ENCODE measurements at places on chromosomes 6 and 20.

GRCh38 chr20:53001498-53002301, 29.5 kb downstream of the TSHZ2 start:
- DNase-seq = no peak

DNA sequence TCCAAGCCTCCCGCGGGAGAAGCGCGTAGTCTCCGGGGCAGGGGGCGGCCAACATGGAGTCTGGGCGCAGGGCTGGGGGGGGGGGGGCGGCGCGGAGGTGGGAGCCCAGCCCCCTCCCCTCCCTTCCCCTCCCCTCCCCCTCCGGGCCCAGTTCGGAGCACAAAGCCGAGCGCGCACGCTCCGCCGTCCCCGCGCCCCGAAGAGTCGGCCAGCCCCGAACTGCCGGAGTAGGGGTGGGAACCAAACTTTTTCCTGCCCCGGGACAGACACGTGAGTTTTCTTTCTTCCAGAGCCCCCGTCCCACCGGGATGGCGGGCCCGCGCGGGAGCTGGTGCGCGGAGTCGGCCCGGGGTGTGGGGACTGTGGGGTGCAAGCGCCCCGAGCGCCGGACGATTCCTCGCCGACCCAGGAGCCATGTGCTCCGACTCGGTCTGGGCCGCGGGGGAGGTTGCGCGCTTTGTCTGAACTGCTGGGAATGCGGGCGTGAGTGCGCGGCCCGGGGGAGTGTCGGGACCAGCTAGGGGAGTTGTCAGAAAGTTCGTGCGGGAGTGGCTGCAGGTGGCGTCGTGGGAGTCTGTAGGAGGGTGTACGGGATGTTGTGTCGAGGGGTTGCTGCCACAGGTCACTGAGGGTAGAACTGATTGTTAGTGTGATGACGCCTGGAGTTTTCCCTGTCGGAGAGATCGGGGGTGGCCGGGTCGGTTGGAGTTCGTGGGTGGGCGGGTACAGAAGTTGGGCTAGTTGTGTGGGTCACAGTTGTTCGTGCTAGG, 1.2 kb downstream of the TGIF2 start:
- DNase-seq = no peak

- DNase-seq = no peak
Measured at GRCh38 chr6:105220186-105220585, 40.4 kb upstream of the POPDC3 start.

GRCh38 chr6:109318328-109318876, 63.9 kb downstream of the CD164 start:
- no peak for DNase-seq

- DNase-seq = no peak
Measured at GRCh38 chr20:58777657-58778056, 73.0 kb downstream of the GNAS-AS1 start.

- DNase-seq = no peak
Measured at GRCh38 chr6:159170333-159170672, 1.1 kb downstream of the FNDC1 start.

- no peak for DNase-seq
Measured at GRCh38 chr6:150458579-150458978, 89.8 kb downstream of the IYD start.

GRCh38 chr6:74932232-74932888, 273.5 kb downstream of the COL12A1 start:
- DNase-seq = no peak

DNA sequence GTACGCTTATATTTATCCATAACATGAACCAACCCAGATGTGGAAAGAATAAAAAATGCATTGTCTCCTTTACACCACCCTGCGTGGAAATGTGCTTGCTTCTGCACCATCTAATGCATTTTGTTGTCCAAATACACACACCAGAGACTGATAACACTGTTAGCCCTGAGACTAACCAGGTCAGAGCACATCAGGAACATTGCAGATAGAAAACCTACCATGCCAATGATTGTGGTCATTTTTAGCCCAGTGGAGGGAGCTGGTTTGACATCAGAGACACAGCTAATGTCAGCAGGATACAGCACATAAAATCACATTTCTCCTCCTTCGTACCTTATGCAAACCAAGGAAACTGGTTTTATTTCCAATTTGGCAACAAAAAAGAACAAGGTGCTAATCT, 528.7 kb downstream of the DOK5 start:
- DNase-seq = no peak

DNA sequence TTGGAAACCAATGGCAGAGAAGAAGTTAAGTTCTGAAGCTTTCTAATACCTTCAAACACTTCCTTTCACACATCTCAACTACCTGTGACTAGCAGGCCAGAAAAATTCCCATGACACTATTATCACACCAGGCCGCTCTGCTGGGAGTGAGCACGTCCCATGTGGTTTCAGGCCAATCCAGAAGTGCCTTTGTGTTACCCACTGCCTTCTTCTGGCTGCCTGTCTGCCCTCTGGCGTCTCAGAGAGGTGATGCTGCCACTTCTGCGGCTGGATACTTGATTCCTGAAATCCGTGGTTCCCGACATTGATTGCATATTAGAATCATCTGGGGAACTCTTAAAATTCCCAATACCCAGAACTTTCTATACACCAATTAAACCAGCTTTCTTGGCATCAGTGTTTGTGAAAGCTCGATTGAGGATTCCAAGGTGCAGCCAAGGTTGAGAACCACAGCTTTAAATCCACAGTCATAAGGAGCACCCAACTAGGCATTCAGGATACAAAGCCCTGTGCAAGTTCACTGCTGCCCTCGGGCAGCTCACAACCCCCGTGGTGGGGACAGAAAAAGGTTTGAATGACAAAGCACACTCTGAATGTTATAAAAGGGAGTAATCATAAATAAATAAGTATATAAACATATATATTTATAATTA, 65.6 kb downstream of the STMND1 start:
- DNase-seq = no peak

GRCh38 chr20:1242530-1242929, 16.7 kb downstream of the RAD21L1 start:
- DNase-seq = peak; percentile 59

DNA sequence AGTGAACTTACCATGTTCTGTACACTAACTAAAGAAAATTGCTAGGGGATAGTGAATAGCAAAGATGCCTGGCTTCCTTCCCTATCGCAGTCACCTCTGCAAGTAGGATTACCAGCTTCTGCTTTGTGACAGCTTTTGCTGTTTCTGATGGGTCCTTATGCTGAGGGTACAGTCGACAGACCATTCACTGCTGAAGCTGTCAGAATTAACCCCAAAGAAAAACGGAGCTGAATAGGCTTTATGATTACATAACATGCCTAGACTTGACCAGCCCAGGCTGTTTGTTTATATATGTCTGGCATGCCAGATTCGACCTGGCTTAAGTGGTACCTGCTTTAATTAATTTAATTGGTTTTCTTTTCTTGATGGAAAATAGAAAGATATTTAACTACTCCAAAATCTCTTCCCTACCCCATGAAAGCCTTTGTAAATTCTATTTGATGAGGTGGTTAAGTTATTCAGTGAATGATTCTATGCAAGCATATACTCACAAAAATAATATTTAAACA, 21.7 kb upstream of the PRELID3B start:
- no peak for DNase-seq

DNA sequence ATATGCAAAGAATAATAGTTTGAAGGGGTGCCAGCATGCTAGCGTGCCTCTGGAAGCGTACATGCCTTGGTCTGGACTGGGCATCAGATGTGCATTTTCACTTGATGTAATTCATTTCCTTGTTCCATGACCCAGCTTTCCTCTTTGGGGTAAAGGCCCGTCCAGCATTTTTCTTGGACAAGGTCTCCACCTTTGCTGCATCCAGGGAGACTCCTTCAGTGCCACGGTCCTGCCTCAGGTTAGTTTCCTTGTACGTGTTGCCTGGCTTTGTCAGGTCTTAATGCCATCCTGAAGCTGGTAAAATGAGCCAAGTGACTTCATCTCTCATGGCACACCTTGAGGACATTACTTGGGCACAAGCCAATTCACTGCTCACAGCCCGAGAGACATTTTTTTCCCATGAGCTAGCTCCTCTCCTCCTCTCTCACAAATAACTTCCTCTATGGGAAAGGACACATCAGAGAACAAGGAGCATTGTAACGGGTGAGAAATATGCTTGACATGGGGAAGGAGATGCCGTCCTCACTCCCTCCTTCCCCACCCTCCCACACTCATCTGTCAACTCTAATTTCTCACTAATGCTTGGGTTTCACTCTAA, 23.9 kb downstream of the EDN1 start:
- DNase-seq = no peak

- DNase-seq = no peak
Measured at GRCh38 chr6:87789198-87789899, 87.3 kb upstream of the AKIRIN2 start.

DNA sequence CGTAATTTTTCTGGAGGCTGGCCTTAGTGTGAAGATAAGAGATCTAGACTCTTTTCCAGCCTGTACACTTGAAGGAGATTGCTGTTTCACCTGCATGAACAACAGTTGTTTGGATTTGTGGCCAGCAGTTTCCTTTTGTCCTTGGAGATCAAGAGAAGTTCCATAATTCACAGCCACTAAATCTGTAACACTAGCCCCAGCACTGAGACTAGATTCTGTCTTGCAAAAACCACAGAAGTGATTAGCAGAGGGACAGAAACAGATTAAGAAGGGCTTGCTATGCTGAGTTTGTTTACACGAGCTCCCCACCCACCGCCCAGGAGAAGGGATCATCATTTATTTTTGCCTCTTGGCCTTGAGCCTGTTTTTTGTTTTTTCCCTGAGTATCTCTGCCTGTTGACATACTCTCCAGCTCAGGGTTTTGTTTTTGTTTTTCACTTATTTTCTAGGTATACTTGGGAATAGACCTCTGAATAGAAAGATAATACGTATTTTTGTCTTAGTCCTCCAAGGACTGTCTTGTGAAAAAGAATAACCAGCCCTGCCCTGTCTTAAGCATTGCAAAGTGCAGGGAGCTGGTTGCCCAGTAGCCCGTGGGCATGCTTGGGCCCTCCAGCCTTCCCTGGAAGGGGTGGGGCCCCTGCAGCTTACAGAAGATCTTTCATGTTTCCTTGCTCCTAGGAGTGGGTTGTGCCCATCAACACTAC, 93.1 kb upstream of the SOX4 start:
- DNase-seq = no peak

GRCh38 chr20:64121586-64121985, 14.2 kb upstream of the NPBWR2 start:
- DNase-seq = no peak

DNA sequence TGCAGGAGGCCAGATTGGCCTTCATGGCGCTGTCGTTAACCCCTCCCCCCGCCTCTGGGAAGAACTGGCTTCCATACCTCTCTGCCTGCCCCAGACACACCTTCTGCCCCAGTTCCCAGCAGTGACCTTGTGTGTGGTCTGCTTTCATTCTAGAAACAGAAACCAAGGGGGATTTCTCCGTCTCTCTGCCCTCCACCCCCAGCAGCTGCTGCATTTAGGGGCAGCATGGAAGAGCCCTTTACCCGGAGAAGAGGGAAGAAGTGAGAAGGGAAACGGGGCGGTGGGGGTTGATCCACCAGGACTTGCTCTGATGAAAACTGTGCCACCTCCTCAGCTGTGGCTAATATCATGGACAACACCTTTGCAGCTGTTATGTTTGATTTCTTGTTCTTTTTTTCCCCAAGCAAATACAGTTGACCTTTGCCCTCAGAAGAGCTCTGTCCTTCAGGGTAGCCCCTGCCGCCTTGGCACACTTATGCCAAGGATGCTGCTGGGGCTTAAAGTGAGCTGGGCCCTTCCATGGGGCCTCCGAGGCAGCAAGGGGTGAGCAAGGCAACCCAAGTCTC, 6.1 kb downstream of the GLP1R start:
- DNase-seq = no peak

DNA sequence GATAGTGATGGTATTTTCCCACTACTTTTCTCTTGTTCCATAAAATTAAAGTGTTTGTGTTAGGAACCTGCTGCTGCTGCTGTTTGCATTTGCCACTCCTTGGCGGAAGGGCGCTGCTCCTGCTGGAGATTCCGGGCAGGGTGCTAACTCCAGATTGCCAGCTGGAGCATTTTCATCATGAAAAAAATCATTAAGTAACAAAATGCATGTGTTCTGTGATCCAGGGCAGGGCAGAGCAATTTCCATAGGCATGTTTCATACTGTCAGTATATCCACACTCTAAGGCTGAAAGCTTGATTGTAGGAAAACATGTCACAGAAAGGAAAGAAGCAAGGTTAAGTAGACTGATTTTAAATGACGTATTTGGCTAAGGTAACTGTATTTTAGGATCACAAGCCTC, 24.0 kb downstream of the PBOV1 start:
- DNase-seq = no peak

DNA sequence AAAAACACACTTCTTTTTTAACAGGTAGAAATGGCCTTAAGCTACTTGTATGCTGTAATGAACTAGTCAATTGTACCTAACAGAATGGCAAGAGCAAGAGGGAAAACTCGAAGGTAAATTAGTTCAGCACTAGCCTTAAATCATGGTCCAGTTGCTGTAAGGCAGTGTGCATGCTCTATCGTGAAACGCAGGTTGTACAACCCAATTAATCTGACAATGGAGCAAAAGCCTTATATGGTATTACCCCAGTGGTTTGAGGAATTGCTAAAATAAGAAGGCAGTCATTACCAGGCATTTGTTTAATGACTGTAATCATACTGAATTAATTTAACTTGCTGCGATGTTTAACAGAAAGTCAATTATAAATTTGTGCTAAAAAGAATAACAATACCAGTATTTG, 69.3 kb upstream of the SOX4 start:
- DNase-seq = no peak

DNA sequence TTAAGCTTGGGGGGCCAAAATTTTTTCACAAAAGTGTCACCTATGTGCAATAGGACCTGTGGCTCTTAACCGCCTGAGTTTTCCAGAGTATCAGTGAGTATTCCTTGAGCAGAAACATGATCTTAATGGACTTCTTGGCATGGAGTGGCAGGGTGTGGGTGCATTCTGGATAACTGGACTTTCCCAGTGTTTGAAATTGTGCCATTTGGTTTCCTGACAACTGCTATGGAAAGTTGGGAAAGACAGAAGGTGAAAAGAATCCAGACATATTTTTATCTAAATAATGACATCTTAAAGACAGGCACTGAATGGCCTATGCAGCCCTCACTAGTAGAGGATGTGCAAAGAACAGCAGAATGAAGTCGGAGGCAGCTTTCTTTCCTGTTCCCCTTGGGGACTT, 34.3 kb upstream of the ADTRP start:
- DNase-seq = no peak

DNA sequence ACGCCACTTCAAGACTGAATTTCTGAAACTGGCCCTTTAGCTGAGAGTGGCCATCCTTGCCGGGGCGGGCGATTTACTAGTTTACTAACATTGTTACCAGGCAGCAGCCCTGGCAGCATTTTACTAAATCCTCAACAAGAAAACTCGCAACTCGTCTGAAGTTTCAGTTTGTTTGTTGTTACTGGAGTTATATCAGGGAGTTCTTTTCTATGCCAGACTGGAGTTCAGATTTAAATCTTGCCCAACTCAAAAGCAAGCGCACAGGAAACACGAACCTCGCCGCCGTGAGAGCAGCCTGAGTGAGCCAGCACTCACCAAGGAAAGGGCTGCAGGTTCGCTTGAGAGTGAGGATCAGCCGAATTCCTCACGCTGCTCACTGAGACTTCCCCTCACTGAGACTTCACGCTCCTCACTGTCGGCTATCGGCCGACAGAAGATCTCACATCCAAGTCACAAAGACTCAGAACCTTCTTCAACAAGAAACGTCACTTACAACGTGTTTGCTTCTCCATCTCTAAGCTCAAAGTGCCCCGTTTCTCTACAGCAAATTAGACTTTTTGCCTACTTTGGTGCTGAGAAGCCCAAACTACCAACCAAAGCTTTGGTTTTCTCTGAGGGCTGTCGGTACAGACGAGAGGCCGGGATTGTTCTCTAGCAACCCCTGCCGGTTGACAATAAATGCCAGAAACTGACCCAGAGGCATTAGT, 78.9 kb downstream of the OLIG3 start:
- no peak for DNase-seq

Measured in AG04449 (cell line).